ENCODE measurements at places on chromosomes 7 and 10.

DNA sequence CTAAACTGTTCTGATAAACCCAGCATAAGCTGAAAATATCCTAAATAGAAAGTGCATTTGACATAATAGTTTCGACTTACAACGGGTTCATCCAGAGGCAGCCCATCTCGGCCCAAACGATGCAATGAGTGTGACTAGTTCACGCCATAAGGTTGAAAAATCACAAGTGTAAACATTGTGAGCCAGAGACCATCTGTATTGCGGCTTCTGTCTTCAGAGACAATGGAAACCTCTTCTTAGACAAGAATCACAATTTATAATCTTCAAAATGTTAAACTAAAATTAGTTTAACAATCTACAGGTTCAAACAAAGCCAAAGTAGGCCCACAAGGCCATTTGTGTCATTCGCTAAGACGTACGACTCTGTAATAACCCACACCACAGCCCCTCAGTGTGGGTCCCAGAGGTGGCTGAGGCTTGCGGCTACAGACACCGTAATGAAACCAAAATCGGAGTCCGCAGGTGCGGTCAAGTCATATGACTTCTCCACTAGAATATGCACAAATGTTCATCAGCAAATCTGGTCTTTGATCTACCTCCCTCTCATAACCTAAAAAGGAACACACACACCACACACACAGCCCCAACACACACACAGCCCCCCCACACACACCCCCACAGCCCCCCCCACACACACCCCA lies 81.8 kb downstream of the DIP2C start:
- DNase-seq = no peak

DNA sequence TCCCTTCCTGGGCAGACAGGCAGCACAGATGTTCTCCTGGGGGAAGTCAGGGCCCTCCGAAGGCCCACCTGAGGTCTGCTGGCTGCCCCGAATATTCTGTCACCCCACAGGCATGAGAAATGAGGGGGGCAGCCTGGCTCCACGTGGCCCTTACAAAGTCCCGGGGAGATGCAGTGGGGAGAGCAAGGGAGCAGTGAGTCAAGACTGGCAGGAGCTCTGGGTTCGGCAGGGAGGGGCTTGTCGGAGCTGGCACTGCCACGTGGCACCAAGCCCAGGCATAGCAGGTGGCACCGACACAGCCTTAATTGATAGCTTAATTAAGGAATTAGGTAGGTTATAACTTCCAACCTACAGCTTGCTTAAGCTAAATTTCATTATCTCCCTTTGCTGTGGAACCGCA lies 163.9 kb downstream of the USP6NL start:
- DNase-seq = no peak

- no peak for DNase-seq
Observed at GRCh38 chr10:7302392-7302906, 108.4 kb downstream of the SFMBT2 start.

DNA sequence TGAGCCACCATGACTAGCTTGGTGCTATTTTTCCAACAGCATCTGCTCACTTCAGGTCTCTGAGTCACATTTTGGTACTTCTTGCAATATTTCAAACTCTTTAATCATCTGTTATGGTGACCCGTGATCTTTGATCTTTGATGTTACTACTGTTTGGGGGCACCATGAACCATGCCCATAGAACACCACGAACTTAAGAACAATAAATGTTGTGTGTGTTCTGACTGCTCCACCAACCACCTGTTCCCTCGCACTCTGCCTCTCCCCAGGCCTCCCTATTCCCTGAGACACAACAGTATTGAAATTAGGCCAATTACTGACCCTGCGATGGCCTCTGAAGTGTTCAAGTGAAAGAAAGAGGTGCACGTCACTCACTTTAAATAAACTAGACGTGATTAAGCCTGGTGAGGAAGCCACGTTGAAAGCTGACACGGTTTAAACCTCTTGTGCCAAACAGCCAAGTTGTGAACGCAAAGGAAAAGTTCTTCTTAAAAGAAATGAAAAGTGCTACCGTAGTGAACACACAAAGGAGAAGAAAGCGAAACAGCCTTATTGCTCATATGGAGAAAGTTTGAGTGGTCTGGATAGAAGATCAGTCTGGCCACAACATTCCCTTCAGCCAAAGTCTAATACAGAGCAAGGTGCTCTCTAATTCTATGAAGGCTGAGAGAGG lies 27.2 kb upstream of the ATP6V0A4 start:
- no peak for DNase-seq

DNA sequence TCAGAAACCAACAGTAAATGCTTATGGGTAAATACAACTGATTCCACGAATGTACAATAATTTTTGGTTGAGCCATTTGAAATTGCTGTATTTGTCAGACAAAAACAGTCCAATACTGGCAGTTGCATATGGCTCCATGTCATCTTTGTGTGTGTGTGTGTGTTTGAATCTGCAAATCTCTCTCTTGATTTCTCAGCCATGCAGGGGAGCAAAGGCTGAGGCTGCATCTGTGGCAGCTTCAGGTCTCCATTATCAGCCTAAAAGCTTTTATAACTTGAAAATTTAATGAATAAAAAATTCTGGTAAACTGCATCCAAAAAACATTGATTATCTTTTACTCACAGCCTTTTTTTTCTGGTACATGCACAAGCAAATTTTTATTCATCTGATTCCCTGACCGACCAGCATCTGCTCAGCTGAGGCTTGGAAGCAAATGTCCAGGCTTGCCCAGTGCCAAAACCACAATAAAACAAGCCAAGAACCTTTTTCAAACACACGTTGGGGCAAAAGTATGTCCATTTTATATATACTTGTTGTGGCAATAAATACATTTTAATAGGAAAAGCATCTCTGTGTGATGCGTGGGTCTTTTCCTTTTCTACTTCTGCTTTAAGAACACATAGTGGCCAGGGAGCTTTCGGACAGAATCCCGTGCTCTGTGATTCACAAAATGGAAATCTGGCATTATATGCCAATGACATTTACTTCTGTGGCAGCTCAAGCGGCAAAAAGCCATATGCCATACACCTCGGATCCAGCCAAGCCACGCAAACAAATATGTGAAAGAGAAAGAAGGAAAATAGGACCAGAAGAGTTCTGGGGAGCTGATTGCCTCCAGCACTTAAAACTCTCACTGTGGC lies 275.6 kb upstream of the AOAH start:
- DNase-seq = no peak

DNA sequence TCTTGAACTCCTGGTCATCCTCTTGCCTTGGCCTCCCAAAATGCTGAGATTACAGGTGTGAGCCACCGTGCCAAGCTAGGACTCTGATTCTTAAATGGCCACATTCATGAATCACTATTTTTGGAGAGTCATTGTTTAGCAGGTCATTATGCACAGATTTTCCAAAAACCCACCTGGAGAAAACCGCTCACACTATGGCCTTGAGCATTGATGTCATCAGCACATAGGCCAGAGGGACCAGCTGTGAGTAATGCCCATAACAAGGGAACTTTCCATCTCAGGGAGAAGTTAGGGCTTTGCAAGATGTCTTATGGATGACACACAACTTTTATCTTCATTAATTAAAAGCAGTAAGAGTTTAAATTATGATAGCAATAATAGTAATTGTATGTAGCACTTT lies 86.4 kb upstream of the KIF5B start:
- DNase-seq = no peak

GRCh38 chr7:107453388-107453787 lies 16.5 kb upstream of the GPR22 start:
- DNase-seq = no peak
